Stimulated activated CD4-positive, alpha-beta T cell treated with anti-CD3 and anti-CD28 coated beads, Interleukin-12 subunit alpha, Interleukin-12 subunit beta, amount 100 ng/mL, for 4 hours (primary cell): ENCODE measurements at places on chromosomes 11 and 22.

DNA sequence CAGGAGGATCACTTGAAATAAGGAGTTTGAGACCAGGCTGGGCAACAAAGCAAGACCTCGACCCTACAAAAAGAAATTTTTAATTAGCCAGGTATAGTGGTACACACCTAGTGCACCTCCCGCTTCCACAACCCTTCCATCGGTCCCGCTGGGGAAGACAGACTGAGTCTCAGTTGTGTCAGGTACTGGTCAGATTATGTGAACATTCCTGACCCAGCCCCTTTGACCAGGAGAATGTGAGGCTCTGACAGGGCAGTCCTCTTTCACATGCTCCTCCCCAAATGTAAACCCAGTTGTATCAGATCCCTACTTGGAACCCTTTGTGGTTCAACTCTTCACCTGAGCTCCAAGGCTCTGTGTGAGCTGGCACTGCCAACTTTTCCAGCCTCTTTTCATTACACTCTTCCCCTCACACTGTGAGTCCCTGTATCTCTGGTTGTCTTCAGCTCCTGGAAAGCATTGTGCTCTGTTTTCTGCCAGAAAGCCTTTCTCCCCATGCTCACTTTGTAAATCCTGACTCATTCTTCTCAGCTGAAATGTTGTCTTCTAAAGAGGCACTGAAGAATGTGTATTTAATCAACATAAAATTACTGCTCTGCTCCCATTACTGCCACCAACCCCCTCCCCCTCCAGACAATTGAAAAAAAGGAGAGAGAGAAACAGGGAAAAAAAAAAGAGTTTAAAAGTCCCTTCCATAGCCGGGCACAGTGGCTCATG is 2.1 kb upstream of the TTLL12 start:
- no peak for DNase-seq

- DNase-seq: no peak
These were observed 2.0 kb downstream of the FAT3 start for GRCh38 chr11:92226331-92227229.

DNA sequence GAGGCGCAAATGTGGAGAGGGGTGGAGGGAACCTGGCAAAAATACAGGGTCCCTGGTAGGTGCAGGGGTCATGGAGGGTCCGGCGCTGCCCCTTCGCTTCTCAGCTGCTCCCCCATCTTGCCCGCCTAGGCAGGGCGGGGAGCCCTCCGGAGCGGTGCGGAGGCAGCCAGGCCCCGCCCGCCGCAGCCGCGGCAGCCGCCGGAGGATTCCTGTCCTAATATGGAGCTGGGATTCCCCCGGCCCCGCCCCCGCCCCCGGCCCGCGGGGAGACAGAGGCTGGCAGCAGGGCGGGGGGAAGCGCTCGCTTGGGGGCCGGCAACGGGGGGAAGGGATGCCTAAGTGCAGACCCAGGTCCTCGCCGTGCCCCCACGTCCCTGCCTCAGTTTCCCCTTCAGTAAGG is 1.0 kb upstream of the NPAS4 start:
- DNase-seq: no peak

DNA sequence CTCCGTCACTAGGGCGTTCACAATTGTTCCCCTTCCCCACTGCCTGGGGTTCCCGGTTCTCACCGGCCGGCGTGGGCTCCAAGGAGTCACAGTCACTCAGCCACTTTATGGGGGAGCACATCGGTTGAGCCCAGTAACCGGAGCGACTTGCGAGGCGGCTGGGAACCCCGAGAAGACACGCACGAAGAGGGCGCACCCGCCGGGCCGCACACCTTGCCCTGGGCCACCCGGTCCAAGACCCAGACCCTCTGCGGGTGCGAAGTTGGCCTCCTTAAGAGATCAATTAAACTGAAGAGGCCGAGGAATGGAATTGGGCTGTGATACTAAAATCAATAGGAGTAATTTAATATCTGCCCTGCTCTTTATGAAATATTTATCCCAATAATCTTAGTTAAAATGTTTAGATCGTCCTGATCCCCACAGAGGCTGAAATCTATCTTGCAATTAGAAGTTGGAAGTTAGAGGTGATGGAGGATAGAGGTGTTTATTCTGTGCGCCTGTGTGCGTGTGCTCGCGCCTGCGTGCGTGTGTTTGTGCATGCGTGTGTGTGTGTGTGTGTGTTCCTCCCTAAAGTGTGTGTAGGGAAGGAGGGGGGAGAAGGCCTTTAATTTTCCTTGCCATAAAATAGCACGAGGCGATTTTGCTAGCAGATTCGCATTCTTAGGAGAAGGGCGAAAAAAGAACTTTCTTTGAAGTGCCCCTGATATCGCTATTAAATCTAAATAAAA is 954 bp upstream of the MN1 start:
- DNase-seq: no peak

DNA sequence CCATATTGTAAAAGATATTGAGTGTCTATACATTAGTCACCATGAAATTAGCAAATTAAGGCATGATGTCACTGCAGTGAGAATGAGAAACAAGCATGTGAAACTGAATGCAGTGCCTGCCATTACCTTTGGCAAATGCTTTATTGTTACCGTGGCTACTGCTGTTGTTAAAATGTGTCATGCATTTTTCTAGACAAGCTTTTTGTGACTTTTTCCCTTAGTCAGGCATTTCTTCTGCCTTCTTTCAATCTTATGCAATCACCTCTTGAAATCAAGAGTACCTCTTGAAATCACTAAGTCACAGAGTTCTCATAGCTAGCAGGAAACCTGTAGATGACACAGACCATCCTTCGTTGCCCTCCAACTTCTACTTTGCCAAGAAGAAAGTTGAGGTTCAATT is 461.7 kb upstream of the TENM4 start:
- no peak for DNase-seq

GRCh38 chr11:27352781-27353180 is 10.2 kb downstream of the CCDC34 start:
- no peak for DNase-seq

DNA sequence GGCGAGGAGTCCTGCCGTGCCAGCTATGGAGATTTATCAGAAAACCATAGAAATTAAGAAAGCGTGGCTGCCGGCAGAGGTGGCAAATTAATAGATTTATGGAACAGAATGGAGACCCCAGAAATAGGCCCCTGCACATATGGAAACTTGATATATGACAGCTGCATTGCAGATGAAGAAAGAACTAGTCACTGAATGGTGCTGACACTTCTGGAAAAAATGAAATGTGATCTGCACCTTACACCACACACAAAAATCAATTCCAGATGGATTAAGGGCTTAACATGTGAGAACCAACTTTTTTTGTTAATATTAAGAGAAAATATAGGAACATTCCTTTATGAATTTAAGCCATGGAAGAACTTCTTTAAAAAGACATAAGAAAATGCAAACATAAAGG is 40.3 kb upstream of the TSKU start:
- no peak for DNase-seq

DNA sequence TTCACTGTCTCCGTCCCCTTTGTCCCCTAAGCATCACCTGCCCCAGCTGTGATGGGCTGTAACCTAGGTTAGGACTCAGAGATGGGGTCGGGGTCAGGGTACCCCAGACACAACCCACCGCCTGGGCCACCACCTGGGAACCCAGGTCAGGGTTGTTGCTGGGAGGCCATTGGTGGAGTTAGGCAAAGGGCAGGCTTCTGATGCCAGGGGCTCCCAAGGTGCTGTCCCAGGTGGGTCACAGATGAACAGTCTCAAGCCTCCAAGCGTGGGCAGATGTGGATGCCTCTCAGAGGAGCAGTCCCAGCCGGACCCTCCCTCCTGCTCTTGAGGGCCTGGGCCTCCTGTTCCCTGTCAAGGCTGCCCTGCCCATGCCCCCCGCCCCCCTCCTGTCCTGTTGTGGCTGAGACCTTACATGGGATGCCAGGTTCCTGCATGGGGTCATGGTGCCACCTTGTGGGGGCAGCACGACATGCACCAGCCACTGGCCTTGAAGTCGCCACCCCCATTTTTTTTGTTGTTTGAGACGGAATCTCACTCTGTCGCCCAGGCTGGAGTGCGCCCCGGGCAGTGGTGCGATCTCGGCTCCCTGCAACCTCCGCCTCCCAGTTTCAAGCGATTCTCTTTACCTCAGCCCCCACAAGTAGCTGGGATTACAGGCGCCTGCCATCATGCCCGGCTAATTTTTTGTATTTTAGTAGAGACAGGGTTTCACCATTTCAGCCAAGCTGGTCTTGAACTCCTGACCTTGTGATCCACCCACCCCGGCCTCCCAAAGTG is 12.1 kb downstream of the GATD1 start:
- DNase-seq: peak; percentile 56

- no peak for DNase-seq
These were observed 773 bp downstream of the HRAS start for GRCh38 chr11:534396-535209.

DNA sequence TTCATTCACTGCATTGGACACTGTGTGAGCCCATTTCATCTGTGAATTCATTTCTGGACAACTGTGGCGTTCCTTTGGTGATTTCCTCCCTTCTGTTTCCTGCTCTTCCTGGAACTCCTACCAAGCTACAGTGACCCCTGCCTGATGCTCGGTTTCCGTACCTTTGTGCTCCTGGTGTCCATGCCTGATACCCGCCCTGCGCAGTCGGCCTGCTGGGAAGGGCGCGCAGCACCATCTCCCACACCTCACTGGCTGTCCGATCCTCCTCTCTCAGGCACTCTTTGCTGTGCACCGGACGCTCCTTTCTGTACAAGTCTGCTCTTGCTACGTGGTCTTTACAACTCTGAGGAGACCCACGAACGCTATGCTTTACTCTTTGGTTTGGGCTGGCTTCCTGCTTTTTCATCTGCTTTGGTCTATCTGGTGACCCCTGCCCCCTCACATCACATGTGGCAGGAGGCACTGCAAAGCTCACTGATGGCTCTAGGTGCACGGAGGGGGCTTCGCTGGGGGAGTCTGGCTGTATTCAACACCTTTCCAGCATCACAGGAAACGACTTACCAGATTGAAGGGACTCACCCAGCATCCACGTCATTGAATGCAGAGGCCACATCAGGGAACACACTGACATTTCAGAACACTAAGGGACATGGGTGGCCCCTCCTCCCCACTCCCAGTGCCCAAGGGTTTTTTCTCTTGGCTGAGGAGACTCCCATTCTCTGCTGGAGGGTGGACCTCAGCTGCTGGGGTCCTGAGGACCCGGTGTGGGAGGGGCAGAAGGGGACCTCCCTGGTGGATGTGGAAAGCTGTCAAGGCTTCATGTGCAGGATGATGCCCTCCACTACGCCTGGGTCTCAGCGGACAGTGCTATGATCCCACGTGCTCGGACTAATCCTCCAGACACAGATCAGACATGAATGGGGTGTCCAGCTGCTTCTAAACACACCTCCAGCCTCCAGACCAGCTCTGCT is 27.0 kb upstream of the MOB2 start:
- DNase-seq: no peak

DNA sequence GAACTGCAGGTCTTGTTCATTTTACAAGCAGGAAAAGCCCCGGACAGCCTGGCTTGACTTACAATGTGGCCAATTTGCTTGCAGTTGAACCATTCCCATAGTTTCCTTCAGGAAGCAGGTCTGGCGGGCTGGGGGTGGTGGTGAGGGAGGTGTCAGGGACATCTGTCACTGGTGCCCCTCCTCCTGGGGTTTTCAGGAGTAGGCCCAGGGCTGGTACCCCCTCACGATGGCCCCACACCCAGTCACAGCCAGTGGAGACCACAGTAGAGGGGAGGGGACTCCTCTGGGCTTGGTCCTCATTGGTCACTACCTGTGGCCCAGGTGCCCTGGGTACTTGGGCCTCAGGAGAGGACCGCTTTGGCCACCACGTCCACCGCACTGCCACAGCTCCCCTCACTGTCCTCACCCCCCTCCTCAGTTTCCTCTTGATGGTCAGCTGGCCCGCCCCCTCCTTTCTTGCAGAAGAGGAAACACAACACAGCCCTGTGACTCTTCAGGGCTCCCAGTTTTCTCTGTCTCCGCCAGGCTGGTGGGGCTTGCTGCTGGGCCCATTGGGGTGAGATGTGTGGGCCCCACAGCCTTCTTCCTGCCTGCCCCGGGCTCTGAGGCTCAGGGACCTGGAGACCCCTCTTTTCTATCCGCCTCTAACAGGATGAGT is 39.8 kb upstream of the SHISAL1 start:
- DNase-seq: no peak

- no peak for DNase-seq
These were observed 1092.2 kb downstream of the TBC1D22A start for GRCh38 chr22:47854680-47855079.

DNA sequence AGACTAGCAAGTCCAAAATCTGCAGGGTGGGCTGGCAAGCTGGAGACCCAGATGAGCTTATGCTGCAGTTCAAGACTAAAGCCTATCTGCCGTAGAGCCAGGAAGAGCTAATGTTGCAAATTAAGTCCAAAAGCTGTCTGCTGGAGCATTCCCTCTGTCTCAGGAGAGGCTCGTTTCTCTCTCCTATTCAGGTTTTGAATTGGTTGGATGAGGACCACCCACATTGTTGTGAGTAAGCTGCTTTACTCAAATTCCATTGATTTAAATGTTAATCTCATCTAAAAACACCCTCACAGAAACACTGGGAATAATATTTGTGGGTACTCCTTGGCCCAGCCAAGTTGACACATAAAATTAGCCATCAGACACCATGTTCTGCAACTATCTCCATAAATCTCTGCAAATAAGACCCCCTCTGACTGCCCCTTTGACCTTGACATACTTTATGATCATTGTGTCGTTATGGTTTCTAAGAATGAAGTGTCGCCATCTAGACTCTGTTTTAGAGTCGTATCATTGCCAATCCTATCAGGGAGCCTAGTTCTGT is 16.8 kb upstream of the CUL5 start:
- no peak for DNase-seq

DNA sequence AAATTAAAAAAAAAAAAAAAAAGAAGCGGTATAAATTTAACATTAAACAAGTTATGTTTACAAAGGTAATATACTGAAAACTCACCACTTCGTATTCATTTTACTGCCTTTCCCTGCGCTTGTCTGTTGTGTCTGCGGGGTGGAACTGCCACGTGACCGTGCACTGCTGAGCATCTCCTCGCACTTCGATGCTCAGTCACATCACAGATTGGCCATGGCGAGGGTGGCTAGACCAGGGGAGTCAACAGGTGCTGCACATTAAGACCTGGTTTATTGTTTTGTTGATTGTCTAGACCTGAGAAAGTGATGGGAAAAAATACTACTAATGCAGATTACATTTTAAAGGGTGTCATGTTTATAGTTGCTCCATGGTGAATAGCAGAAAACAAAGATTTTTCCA is 22.8 kb upstream of the TUB start:
- DNase-seq: no peak

GRCh38 chr11:20561915-20562314 is 37.5 kb upstream of the SLC6A5 start:
- no peak for DNase-seq

DNA sequence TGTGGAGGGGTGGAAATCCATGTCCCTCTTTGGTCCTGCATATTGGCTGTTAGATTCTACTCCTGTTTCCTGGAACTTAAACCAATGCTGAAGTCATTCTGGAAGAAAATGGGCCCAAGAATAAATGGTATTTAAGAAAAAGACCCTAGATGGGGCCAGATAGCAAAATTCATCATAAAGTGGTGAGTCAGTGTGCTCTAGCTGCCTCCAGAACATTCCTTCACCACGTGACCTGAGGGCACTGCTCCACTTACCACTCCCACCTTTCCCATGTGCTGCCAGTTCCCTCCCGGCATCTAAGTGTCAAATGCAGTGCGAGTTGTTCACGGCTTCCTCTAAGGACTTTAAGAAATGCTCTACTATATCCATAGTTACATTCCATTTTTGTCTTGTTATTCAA is 30.9 kb upstream of the NAP1L4 start:
- DNase-seq: no peak
